ENCODE measurements at places on chromosomes 2 and 18.

- no peak for DNase-seq
These were observed 296.5 kb upstream of the EPAS1 start for GRCh38 chr2:46000660-46001059.

GRCh38 chr18:6004119-6004518 is 108.8 kb upstream of the TMEM200C start:
- DNase-seq = no peak

DNA sequence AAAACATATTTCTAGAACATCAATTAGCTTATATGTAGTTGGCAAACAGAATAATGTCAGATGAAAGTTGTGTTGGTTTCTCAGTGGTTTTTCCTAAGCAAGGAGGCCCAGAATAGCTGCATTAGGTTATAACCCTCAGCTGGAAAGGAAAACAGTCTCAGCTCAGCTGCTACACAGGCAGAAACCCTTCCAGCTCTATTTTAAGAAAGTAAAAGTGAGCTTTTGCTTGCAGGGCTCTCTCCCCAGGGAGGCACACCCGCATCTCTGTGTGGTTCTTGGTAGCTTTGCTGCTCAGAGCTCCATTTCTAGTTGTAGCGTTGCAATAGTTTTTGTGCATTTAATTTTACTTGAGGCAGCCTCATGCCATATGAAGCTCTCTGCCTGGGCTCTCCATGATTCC is 54.6 kb downstream of the PIKFYVE start:
- DNase-seq = no peak

GRCh38 chr2:103960951-103961350 is 893.0 kb upstream of the POU3F3 start:
- DNase-seq = no peak

DNA sequence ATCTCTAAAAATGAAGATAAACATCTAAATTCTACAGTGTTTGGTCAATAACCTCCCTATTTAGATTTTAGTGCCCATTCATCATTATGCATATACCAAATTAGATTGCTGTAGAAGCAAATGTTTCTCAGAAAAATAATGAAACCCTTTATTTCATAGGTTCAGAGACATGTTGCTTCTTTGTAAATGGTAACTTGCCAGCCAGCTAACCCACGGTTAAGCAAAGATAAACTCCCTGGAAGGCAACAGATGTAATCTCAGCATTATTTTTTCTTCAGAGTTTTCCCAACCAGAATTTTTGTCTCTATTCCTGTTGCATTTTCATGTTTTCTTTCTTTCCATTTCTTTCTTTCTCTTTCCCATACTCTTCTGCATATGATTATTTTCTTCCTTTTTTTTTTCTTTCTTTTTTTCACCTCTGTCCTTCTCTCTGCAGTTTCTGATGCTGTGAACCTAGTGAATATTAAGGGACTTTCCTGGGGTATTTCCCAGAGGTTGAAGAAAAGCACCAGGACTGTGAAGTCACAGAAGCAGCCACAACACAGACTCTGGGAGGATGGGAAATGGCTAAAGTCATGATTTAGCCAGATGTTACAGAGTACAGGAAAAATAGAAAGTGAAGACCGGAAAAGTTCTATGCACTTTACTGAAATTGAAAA is 50.0 kb upstream of the DSG1 start:
- DNase-seq = no peak

GRCh38 chr2:215745331-215745730 is 268.0 kb downstream of the MREG start:
- DNase-seq = no peak

- no peak for DNase-seq
These were observed 78.8 kb downstream of the BCL2 start for GRCh38 chr18:63240531-63241316.

DNA sequence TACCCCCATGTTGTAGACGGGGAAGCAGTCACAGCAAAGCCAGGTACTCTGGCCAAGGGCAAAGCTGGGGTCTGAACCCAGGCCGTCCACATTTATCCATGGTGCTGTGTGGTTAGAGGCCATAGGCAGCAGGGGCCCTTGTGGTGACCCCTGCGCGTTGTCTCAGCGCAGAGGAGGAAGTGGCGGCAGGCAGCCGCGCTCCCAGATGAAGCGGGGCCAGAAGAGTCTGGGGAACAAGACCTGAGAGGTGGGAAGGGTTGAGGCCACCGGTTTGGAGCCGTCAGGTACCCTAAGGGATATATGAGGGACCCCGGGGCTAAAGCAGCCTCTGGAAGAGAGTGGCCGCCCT is 770 bp downstream of the ZNF396 start:
- peak; percentile 67 for DNase-seq

GRCh38 chr2:226631671-226632070 is 167.9 kb downstream of the IRS1 start:
- no peak for DNase-seq

- no peak for DNase-seq
These were observed 21.5 kb upstream of the VWC2L start for GRCh38 chr2:214389334-214389733.

DNA sequence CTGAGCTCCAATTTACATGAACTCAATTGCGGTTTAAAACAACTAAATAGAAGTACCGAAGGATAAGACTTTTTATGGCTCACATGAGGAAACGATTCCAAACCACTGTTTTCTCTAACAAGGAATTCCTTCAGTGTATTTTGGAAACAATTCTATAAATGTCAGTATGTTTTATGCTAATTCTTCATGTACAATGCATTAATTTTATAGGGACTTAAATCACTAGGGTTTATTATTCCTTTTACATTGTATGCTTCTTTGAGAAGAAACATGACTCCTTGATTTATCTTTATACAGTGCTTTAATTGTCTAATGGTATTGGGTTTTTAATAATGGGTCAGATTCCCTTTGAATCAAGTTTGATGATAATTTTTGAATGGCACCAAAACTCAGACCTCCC is 566.8 kb downstream of the EPHA4 start:
- DNase-seq = no peak

GRCh38 chr2:61460163-61460562 is 10.7 kb downstream of the USP34 start:
- DNase-seq = no peak

- no peak for DNase-seq
These were observed 56.7 kb downstream of the NFATC1 start for GRCh38 chr18:79452190-79452990.

GRCh38 chr18:25140124-25140961 is 211.6 kb downstream of the ZNF521 start:
- no peak for DNase-seq

GRCh38 chr18:68662754-68663153 is 52.2 kb downstream of the TMX3 start:
- no peak for DNase-seq

DNA sequence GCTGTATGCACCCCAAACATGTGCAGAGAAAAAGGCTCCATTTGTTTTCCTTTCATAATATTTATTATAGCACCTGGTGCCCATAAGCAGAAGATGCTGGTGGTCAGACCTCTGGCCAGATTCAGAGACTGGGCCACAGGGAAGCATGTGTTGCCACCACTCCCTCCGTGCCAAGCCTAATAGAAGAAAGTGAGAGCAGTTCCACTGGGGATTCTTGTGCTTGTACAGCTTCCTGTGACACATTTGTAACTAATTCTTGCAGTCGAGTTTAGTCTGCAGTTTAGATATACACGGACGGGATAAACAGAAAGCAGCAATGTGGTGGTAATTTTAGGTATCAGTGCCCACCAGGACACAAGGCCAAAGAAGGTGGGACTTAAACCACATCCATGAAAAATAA is 135.4 kb upstream of the PIEZO2 start:
- no peak for DNase-seq

DNA sequence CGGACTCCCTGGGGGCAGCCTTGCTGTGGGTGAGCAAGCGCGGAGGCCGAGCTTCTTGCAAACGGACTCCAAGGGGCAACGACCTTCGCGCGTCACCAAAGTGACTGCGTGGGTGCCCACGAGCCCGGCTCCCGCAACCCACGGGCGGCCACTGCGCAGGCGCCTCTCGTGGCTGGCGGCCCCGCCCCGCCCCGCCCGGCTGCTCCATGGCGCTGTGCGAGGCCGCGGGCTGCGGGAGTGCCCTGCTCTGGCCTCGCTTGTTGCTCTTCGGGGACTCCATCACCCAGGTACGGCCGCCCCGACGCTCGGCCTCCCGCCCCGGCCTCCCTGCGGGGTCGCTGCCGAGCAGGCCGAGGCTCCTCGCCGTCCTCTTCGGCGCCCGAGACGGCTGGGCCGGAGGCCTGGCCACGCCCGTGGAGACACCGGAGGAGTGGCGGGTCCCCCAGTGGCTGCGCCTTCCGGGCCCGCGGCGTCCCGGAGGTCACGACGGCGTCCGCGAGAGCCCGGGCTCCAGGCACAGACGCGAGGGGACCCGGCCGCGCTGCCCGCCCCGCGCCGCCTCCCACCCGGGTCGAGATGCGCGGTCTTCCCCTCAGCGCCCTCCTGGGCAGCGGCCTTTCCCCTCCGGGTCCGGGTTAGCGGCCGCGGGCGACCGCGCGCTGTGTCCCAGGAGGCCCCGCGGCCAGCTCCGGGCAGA is at the start of gene IAH1:
TSS of gene IAH1 (plus strand) at position 191 of the 697 bp plus-strand sequence. CDS start at position 207, 16 bp downstream.
- peak; percentile 85 for DNase-seq

- no peak for DNase-seq
These were observed 9.5 kb downstream of the KCNK3 start for GRCh38 chr2:26702025-26702424.

DNA sequence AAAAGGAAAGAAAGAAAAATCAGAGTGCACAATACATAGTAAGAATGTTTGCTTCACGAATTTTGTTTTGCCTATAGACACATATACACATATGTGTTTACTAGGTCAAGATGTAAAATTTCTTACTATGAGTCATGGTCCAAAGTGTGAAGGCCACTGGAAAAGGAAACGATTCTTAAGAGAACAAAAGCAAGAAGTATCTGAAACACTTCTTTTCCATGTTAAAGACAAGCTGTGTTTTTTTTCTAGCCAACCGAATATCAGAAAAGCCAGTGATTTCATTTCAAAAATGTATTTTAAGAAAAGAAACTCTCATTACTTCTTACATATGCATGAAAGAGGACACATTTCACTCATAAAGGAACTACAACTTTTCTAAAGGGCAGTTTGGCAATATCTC is 24.9 kb downstream of the PECR start:
- DNase-seq = no peak

GRCh38 chr18:2547477-2548087 is 23.7 kb downstream of the METTL4 start:
- no peak for DNase-seq

GRCh38 chr2:964562-964961 is 13.9 kb downstream of the SNTG2 start:
- no peak for DNase-seq

GRCh38 chr2:67329951-67330350 is 67.2 kb upstream of the ETAA1 start:
- no peak for DNase-seq

GRCh38 chr2:46299365-46300263 is 2.4 kb downstream of the EPAS1 start:
- DNase-seq = peak; percentile 56

DNA sequence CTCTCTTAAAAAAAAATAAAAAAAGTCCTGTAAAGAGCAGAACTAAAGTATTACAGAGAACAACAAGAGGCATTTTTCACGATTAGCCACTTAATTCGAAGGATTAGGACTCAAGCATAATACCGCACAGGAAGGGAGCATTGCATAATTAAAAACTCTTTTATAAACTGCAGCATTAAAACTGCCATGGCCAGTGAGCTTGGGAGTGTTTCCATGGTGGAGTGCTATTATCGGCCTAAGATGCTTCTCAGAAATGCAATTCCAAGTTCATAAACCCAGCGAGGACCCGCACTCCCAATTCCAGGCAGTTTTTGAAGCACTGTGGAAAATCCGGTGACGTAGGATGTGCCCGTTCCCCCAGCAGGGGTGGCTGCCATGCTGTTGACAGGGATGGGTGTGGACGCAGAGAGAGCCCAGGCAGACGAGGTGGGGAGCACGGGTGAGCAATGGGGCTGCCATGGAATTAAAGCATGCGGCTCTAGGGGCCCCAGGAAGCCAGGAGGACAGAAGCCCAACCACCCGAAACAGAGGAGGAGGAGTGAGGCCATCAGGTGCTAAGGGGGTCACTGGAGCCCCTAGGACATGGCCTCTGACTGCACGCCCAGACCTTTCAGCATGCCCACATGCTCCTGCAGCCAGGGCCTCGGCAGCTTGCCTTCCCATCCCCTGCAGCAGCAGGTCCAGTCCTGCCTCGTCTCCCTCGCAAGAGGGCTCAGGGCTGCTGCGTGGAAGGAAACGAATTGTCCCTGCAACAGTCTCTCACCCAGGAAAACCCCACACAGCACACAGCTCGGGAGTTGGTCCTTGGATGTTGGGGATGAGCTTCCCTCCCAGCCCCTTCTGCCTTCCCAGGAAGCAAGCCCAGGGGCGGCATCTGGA is 233.4 kb downstream of the NDUFA10 start:
- no peak for DNase-seq

GRCh38 chr2:121076885-121077549 is 208.0 kb downstream of the TFCP2L1 start:
- DNase-seq = peak; percentile 84

DNA sequence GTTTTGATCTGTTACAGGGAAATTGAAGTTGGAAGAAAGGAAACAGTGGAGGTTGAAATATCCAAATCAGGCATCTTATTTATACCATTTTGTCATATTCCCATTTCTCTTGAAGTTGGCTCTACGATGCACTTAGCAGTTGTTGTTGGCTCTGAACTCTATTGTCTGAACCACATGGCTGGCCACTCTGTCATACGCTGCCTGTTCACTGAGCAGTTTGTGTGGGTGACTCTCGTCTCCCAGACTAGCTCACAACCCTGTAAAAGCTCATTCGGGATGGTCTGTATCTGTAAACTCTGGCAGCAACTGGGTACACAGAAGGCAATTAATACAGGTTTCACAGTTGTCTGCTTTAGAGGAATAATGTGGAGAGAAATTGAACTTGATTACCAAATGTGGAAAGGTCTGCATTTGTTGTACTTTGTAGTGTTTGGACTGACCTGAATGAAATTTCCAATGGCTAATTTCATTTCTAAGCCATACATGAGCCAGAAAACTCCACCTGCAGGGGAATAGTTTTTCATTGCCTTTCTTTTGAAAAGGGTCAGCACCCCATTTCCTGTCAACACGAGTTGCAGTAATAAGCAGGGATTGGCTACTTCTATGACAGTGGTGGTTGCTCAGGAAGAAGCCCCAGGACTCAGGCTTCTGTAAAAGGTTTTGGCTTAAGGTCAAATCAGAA is 378.2 kb downstream of the OSR1 start:
- DNase-seq = no peak

DNA sequence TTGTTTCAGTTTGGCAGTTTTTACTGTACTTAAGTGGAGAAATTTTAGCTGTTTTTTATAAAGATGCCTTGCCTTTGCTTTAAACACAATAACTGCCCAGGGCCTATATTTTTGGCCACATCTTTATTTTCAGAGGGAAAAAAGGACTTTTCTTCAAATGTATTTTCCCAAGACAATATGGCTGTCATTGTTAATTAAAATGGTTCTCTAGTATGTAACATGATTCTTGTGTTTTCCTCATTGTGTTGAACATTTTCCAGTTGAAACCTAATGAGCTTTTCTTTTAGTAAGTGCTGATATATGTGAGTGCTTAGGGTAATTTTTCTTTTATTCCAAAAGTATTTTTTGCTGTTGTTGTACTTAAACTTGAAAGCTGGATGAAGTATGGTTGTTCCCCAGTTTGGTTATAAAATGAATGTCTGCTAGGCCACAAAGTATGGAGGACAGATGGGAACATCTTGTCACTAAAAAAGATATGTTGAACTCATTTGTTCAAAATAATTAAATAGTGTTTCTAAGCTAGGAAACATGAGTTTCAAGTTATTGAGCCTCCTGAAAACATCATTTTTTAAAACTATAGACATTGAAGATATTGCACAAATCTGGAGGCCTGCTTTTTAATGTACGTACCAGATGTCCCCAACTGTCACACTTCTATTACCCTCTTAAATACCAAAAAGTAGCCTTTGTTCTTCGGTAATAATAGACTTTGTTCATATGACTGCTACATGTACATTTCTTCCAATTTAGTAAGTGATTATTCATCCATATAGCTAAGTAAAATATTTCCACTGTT is 147.5 kb upstream of the DAPL1 start:
- no peak for DNase-seq
